ENCODE measurements at places on chromosomes 6 and 20.

DNA sequence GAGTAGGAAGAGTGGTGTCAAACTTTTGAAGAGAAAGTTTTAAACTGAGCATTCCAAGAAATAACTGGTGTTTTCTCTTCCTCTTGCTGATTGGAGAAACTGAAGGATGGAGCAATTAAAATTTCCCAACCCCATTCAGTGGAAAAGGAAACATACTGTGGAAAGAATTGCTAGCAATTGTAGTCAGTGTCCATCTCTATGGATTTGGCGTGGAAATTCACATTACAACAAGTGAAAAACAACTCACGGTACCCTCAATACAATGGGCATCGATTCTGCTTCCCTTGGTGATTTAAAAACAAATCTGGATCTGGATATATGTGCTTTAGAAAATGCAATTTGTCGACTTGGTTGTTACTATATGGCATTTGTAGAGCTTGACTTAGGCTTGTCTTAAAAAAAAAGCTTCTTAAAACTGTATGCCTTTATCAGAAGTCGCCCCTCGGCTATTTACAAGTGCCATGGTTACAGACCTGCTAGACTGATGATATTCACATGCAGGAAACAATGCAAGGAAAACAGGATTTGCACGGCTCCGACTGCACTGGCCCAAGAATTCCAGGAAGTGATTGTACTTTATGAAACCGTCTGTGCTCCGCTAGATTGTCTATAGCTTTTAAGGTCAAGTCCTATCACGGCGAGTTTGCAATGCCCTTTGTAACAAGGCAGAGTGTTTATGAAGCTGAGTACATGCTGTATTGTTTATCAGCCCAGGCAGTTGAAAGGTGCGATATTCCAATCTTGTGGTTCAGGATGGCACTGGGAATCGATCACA, 131.7 kb upstream of the PHACTR1 start:
- no peak overlapping the region for H3K27ac ChIP-seq
- no peak overlapping the region for H3K4me3 ChIP-seq
- DNase-seq: no peak
- H3K4me1 ChIP-seq: no peaks in the 10 kb centered on the region
- H3K27me3 ChIP-seq: no peaks in the 10 kb centered on the region

- no peak overlapping the region for H3K4me3 ChIP-seq
- DNase-seq: no peak
- H3K27me3 ChIP-seq: no peaks in the 10 kb centered on the region
- H3K4me1 ChIP-seq: no peaks in the 10 kb centered on the region
- H3K27ac ChIP-seq: no peak overlapping the region
Observed at GRCh38 chr6:82385961-82386360, 22.3 kb downstream of the TPBG start.

GRCh38 chr6:31581434-31582229, 592 bp downstream of the LTB start:
- no peaks in the 10 kb centered on the region for H3K36me3 ChIP-seq
- DNase-seq: no peak
- H3K4me1 ChIP-seq: no peaks in the 10 kb centered on the region
- H3K27ac ChIP-seq: peak overlapping the region; percentile 78

- H3K36me3 ChIP-seq: no peaks in the 10 kb centered on the region
- H3K27me3 ChIP-seq: no peaks in the 10 kb centered on the region
- no peak overlapping the region for H3K4me3 ChIP-seq
- no peak overlapping the region for H3K27ac ChIP-seq
- DNase-seq: no peak
- H3K4me1 ChIP-seq: no peaks in the 10 kb centered on the region
Observed at GRCh38 chr6:112372226-112372806, 25.2 kb downstream of the RFPL4B start.

GRCh38 chr6:162973151-162973872, 245.5 kb downstream of the PACRG start:
- no peaks in the 10 kb centered on the region for H3K36me3 ChIP-seq
- no peaks in the 10 kb centered on the region for H3K4me1 ChIP-seq
- no peak overlapping the region for H3K27ac ChIP-seq
- DNase-seq: no peak

- H3K4me1 ChIP-seq: peaks cover 17% of the 10 kb centered on the region
- DNase-seq: no peak
- peak overlapping the region; percentile 58 for H3K4me3 ChIP-seq
- peaks cover 32% of the 10 kb centered on the region for H3K36me3 ChIP-seq
- peak overlapping the region; percentile 37 for H3K27ac ChIP-seq
Observed at GRCh38 chr20:45372646-45373352, 5.3 kb downstream of the TP53TG5 start.

DNA sequence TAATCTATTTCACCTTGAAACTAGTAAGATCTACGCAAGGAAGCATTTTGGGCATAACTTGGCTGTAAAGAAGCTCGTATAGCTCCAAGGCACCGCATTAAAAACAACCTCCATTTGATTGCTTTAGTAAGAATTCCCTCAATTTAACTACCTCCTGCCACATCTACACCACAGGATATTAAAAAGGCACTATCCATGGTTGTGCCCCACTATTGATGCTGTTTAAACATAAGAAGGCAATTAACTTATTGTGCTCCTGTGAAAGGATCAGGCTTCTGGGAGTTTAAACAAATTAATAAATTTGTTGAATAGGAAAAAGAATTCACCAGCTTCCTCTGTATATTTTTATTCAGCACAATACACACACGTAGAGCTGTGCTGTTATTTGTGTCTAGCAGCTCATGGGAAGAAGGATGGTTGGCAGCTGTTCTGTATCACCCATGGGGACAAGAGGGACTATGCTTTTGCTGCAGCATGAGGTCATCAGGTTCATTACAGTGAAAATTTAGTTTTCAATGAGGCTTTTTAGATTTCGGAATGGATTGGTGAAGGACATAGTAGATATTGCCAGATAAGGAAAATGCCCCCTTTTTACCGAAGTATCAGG, 513.3 kb downstream of the HAO1 start:
- DNase-seq: no peak
- H3K4me3 ChIP-seq: no peak overlapping the region
- H3K27me3 ChIP-seq: no peaks in the 10 kb centered on the region
- H3K4me1 ChIP-seq: no peaks in the 10 kb centered on the region

- no peak overlapping the region for H3K27ac ChIP-seq
- no peaks in the 10 kb centered on the region for H3K4me1 ChIP-seq
- DNase-seq: no peak
- no peaks in the 10 kb centered on the region for H3K27me3 ChIP-seq
Observed at GRCh38 chr6:51678274-51678673, 409.1 kb downstream of the PKHD1 start.

DNA sequence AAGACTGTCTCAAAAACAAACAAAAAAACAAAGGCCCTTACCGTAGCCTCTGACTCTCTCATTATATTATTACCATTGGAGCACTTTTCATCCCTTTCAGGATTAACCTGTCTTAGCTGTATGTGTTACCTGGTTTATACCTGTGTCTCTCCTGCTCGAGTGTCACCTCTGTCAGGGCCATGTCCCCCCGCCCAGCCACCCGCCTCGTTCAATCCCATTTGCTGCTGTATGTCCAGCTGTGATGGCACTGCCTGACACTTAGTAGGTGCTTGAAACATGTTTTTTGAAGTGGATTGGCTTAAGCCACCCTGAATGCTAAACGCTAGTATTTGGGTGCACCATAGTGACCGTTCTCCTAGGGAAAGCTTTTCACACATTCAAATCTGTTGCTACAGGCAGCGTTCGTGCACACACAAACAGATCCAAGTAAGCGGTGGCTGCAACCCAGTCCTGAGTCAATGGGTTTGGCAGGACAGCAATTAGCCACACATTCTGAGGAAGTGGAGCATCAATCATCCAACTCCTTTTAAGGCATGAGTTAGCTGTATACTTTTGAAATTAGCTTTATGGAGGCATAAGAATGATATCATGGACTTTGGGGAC, 98.9 kb upstream of the ZNF217 start:
- H3K27me3 ChIP-seq: no peaks in the 10 kb centered on the region
- DNase-seq: peak; percentile 26
- H3K36me3 ChIP-seq: no peaks in the 10 kb centered on the region
- H3K27ac ChIP-seq: no peak overlapping the region
- no peak overlapping the region for H3K4me3 ChIP-seq
- no peaks in the 10 kb centered on the region for H3K4me1 ChIP-seq

- no peak for DNase-seq
- no peaks in the 10 kb centered on the region for H3K27me3 ChIP-seq
- no peak overlapping the region for H3K4me3 ChIP-seq
- no peaks in the 10 kb centered on the region for H3K4me1 ChIP-seq
- H3K36me3 ChIP-seq: no peaks in the 10 kb centered on the region
Observed at GRCh38 chr6:101779051-101779844, 385.7 kb downstream of the GRIK2 start.

- H3K27me3 ChIP-seq: no peaks in the 10 kb centered on the region
- H3K4me3 ChIP-seq: no peak overlapping the region
- no peak for DNase-seq
- no peaks in the 10 kb centered on the region for H3K36me3 ChIP-seq
- H3K27ac ChIP-seq: no peak overlapping the region
- H3K4me1 ChIP-seq: no peaks in the 10 kb centered on the region
Observed at GRCh38 chr6:17001188-17001587, 100.7 kb upstream of the STMND1 start.

DNA sequence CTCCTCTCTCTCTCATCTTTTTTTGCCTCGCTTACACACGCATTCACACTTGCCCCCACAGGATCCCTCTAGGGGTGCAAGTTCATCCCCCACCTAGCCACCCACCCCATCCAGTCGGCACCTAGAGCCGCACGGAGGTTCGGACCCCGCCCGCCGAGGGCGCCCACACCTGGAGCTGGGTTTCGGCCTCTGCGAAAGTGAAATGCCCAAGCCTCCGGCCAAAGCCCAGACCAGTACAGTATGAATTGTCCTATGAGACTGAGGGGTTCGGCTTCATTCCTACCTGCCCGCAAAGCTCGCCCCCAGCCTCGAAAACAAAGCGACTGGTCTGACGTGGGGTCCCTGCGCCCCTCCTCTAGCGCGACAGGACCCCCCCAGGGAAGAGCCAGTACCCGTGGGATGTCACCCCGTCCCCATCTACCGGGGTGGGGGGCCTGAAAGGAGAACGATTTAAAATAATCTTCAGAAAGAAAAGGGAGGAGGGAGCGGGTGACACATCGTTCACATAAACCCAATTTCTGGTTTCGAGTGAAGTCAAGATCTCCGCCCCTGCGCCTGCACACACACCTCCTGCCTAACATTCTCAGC, 1.5 kb downstream of the TFAP2A start:
- DNase-seq: no peak
- H3K36me3 ChIP-seq: no peaks in the 10 kb centered on the region
- peak overlapping the region; percentile 75 for H3K4me3 ChIP-seq
- peak overlapping the region; percentile 74 for H3K27ac ChIP-seq
- peaks cover 41% of the 10 kb centered on the region for H3K4me1 ChIP-seq

- no peak for DNase-seq
- H3K27me3 ChIP-seq: no peaks in the 10 kb centered on the region
- no peak overlapping the region for H3K4me3 ChIP-seq
- H3K36me3 ChIP-seq: peaks cover 77% of the 10 kb centered on the region
Observed at GRCh38 chr20:62339647-62340062, 27.5 kb downstream of the LAMA5 start.

DNA sequence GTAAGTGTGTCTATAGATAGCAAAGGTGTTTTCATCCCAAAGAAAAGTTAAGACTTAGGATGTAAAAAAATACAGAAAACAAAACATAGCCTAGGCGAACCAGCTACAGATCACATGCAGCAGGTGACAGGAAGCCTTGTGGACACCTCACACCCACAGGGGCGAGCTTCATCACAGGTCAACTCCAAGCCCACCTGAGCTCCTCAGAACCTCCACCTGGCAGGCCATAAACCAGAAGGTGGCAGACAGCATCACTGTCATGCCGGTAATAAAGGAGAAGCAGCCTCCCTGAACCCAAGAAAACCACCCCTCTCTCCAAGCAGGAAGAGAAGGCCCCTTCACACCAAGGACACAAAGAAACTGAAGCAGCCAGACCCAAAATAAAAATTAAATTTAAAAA, 1.0 kb downstream of the RALGAPA2 start:
- H3K36me3 ChIP-seq: no peaks in the 10 kb centered on the region
- H3K27me3 ChIP-seq: no peaks in the 10 kb centered on the region
- peak overlapping the region; percentile 100 for H3K4me3 ChIP-seq

- H3K27ac ChIP-seq: no peak overlapping the region
- no peaks in the 10 kb centered on the region for H3K4me1 ChIP-seq
- DNase-seq: peak; percentile 76
- no peaks in the 10 kb centered on the region for H3K36me3 ChIP-seq
Observed at GRCh38 chr6:83215131-83216047, 22.2 kb downstream of the RWDD2A start.

DNA sequence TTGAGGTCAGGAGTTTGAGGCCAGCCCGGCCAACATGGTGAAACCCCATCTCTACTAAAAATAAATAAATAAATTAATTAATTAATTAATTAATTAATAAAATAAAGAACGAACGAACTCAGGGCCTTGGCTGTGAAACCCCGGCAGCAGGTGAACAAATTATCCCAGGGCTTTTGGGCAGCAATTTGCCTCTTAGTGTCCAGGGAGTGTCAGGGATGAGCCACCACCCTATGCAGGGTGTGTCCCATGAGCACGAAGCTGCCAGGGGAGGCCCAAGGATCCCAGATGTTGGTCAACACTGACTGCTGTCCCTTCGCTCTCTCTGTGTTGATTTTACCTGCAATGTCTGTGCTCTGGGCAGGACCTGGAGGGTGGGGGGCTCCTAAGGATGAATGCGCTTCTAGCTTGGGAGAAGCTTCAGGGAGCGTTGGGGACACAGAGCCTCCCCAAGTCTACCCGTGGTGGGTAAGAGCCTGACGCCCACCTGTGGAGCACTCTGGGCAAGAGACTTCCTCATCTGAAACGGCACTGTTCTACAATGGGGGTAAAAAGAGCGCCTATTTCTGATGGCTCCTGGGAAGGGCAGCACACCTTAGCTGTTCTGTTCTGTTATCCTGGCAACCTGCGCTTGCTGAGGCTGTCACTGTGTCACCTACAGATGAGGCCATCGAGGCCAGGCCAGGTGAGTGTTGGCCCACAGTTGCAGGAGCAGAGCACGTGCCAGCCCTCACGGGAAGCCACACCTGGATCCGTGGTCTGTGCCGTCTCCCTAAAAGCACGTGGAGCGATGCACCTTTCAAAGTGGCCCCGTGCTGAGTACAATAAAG, 125.5 kb upstream of the CDH4 start:
- no peak overlapping the region for H3K27ac ChIP-seq
- H3K4me1 ChIP-seq: no peaks in the 10 kb centered on the region
- H3K4me3 ChIP-seq: no peak overlapping the region
- H3K36me3 ChIP-seq: no peaks in the 10 kb centered on the region

GRCh38 chr20:21826976-21827375, 121.5 kb downstream of the PAX1 start:
- H3K4me3 ChIP-seq: no peak overlapping the region
- no peaks in the 10 kb centered on the region for H3K4me1 ChIP-seq
- no peaks in the 10 kb centered on the region for H3K27me3 ChIP-seq
- H3K27ac ChIP-seq: no peak overlapping the region

GRCh38 chr6:32195902-32196681, 3.6 kb upstream of the GPSM3 start:
- H3K4me3 ChIP-seq: peak overlapping the region; percentile 48
- peaks cover 40% of the 10 kb centered on the region for H3K4me1 ChIP-seq
- no peaks in the 10 kb centered on the region for H3K36me3 ChIP-seq
- H3K27ac ChIP-seq: peak overlapping the region; percentile 100
- DNase-seq: peak; percentile 92

GRCh38 chr6:110039981-110040383, 61.9 kb downstream of the GPR6 start:
- no peaks in the 10 kb centered on the region for H3K27me3 ChIP-seq
- no peak overlapping the region for H3K27ac ChIP-seq
- peak overlapping the region; percentile 6 for H3K4me3 ChIP-seq

All from tibial nerve (tissue), 4 donors.